Mucosa of gallbladder (tissue), 1 donor: ENCODE measurements at places on chromosomes 2 and 18. TPM values are rescaled to one million over a fixed set of nuclear protein-coding genes. Genes with fewer than 3 reads are reported as not detected.

Gene TUBB8B
- total RNA-seq = not detected

Gene COL5A2
- total RNA-seq = 30.8 TPM

Gene UGT1A8
- total RNA-seq = 26.4 TPM

Gene LONRF2
- total RNA-seq = 11.2 TPM

Gene SLC5A7
- 0.20 TPM for total RNA-seq

Gene UGT1A3
- 0.86 TPM for total RNA-seq

Gene CYB5A
- total RNA-seq = 566 TPM

Gene CHMP1B
- 50.4 TPM for total RNA-seq

Gene TRIM43
- not detected for total RNA-seq
